ENCODE measurements at places on chromosomes 1 and 21.

DNA sequence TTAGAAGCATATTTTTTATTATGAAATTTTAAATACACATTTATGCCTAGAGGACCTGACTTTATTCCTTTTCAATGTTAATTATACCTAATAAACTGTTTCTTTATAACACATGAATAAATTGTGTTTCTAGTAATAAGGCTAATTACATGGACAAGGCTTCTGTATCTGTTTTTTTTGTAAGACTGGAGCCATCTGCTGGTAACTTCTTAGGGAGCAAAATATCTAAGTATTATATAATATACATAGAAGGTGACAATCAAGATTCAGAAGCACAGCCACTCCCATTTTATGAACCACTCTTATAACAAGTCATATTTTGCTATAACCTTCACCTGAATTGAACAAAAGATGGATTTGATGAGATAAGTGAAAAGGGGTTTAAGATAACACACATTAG, 84.2 kb downstream of the LBR start:
- no peak for DNase-seq

GRCh38 chr1:61254634-61255357, 172.4 kb downstream of the NFIA start:
- DNase-seq = no peak

DNA sequence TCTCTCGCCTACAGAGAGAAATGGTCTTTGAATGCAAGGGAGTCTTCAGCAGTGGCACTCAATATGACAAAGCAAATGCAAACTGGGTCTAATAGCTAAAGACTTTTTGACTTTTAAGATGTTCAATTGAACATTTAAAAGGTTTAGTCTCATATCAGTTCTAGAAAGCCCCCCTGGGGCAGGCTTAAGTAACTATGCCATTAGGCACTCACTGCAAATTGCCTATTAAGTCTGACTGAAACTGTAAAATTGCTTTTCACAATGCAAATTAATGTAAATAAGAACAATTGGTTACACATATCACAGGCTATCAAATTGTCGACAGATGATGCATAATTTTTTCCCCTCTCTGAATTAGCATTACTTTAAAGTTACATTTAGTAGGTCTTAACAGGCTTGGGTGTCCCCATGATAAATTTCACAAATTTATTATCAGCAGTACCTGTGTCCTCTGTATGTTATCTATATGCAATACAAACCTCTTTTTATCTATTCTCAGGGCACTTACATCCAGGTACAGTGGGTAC, 329.1 kb downstream of the LRRIQ3 start:
- no peak for DNase-seq

DNA sequence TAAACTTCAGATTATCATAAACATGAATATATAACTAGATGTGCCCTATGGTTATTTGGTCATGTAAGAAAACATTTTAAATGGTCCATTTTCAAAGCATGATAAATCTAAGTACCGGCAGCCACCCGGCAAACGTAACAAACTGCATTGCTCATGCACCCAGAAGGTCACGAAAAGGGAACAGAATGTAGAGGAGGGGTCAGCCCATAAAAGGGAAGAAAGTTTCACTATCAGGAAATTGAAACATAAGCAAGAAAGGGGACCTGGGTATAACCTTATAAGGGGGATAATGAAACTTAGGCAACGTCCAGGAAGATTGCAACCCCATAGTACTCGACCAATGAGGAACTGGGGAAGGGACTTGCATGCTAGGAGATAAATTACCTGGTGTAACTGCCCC, 421.2 kb upstream of the ZRANB2 start:
- DNase-seq = no peak

GRCh38 chr1:197469620-197470210, 201.7 kb downstream of the CRB1 start:
- DNase-seq = no peak

- DNase-seq = no peak
Measured at GRCh38 chr1:1609822-1610485, 5.3 kb upstream of the MIB2 start.

DNA sequence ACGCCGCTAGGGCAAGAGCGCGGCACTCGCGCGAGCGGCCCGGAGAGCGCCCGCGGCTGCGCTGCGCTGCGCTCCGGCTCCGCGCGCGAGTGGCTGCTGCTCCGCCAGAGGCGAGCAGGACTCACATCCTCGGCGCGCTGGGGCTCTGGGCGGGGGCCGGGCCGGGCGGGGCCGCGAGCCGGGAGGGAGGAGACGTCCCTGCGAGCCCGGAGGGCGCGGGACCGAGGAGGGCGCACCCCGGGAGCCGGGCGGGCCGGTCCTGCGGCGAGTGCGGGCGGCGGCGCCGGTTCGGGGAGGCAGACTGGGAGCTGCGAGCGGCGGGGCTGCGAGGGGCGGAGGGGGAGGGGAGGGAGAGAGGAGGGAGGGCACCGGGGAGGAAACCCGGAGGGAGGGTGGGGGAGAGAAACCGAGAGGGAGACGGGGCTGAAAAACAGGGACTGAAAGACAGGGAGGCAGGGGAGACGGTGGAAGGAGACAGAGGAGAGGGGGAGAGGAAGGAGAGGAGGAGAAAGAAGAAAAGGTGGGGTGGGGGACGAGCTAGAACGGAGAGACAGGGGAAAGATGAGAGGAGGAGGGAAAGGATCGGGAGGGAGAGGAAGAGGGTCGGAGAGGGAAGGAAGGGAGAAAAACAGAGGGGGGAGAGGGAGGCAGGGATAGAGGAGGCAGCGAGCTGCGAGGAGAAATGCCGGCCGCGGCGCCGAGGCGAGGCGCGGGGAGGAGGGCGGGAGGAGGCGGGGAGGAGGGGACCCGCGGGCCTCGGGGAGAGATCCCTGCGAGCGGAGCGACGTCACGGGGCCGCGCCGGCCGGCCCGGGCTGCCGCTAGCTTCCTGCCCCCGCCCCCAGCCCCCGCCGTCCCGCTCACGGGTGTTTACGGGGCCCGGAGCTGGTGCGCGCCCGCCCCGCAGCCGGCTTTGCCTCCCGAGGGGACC, at the start of gene CAMK2N1:
Gene CAMK2N1 (minus strand): TSS at position 684 of the 930 bp plus-strand sequence. CDS start 831 bp downstream, outside the sequence.
- no peak for DNase-seq

GRCh38 chr1:50066806-50067205, 41.9 kb upstream of the ELAVL4 start:
- DNase-seq = no peak

- DNase-seq = no peak
Measured at GRCh38 chr1:213925531-213926182, 62.1 kb upstream of the PROX1 start.

GRCh38 chr1:61568460-61569302, 156.3 kb downstream of the TM2D1 start:
- DNase-seq = no peak

DNA sequence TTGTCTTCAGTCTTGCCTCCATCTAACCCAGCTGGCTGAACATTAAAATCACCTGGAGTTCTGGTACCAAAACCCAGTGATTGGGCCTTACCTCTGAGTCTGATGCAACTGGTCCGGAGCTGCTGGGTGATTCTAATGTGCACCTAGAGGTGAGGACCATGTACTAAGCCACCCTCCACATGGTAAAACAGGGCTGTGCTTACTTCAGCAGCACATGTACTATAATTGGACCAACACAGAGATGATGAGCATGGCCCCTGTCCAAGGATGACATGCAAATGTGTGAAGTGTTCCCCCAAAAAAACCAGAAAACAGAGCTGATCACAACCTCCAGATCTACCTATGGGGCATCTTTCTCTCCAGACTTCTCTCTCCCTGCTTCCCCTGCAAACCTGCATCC, 37.0 kb downstream of the ELK4 start:
- DNase-seq = no peak

DNA sequence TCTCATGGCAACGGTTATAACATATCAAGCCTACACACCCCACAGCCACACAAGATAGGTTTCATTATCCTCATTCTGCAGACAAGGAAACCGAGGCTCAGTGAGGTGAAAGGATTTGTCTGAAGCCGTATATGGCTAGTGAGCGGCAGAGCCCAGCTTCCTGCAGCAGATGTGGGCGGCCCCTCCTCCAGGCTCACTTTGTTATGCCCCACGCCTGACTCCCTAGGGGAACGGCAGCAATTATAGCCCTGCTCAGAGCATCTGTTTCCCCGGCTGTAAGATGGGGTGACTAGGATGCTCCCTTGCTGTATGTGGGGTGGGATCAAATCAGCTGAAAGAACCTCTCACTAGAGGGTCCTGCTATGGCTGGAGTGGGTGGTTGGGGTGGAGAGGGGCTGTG, 22.1 kb downstream of the GRHL3 start:
- DNase-seq = no peak

DNA sequence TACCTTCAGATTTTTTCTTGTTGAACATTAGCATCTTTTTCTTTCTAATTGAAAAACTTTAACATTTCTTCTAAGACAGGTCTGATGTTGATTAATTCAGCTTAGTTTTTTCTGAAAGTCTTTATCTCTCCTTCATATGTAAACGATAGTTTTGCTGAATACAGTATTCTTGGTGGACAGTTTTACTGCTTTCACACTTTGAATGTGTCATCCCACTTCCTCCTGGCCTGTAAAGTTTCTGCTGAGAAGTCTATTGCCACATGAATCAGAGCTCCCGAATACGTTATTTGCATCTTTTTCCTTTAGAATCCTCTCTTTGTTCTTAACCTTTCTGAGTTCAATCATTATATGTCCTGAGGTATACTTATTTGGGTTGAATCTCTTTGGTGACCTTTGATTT, 344.2 kb downstream of the OLFM3 start:
- no peak for DNase-seq

GRCh38 chr1:110123224-110123623, 11.0 kb downstream of the UBL4B start:
- DNase-seq = no peak

DNA sequence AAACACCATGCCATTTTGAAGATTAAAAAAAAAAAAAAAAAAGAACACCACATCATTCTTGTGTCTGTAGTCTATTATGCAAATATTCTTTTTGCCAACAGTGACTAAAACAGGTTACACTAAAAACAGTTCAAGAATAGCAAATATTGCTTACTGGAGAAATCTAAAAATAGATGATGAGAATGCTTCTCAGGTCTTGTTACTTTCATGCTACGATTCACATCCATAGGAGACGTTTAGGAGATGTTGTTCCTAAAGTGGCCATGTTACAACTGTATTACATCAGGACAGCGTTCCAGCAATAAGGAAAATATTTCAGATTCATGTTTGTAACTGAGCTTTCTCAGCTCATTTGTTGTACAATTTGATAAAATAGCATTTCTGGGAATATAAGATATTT, 32.3 kb downstream of the RAB3GAP2 start:
- DNase-seq = no peak

GRCh38 chr1:15064217-15064929, 89.2 kb upstream of the TMEM51 start:
- no peak for DNase-seq

DNA sequence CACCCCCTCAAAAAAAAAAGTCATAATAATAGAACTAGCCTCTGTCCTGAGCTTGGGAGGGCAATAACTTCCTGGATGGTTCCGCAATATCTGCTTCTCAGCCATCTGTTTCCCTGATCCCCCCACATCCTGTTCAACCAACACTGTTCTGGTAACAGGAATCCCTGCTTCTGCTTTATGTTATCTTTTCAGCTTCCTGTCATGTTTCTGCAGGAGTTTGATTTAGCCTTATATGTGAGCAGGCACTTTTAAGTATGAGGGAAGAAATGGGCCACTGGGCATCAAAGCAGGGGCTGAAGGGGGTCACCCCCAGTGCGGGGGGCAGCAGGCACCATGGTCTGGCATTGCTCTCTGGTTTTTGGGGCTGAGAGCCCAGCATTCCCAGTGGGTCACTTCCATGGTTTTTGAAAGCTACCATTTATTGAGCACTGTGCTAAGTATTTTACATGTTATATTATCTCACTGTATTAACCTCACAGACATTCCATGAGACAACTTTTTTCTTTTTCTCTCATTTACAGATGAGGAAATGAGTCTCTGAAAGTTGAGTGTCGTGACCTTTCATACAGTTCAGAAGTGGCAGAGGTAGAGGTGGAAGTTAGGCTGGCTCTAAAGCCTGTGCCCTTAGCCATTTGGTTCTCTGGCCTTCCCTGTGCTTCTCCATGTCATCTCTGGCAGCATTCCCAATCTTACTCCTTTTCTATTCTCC, 61.9 kb downstream of the DNTTIP2 start:
- no peak for DNase-seq

DNA sequence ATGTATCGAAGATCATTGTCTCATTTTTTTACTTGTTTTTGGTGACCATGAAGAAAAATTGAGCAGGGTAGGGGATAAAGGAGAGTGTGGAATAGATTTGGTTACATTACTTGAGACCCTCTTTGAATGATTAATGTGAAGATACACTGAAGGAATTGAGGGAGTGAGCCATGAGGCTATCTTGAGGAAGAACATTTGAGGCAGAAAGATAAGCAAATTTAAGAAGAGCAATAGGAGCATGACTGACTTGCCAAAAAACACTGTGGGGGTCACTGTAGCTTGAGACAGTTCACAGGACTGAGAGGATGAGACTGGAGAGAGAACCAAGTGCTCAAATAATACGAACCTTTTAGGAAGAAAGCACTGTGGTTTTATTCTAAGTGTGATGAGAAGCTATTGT, 43.1 kb upstream of the PTPRC start:
- DNase-seq = no peak

DNA sequence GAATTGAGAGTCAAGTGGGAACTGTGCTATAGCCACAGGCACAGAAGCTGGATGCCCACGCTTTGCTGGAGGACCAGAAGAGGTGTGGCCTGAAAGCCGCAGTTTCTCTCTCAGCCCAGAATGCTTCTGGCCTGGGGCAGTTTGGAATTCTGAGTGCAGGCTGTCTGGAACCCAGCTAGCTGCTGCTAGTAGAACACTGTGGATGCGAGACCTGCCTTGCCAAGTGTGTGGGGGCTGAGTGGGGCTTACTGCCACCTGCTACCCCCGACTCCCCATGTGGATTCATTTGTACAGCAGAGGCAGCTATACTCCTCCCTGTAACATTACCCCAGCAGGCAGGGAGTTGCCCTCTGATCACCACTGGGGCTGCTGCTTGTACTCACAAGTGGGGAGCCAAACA, 12.2 kb downstream of the ADAMTS1 start:
- no peak for DNase-seq

DNA sequence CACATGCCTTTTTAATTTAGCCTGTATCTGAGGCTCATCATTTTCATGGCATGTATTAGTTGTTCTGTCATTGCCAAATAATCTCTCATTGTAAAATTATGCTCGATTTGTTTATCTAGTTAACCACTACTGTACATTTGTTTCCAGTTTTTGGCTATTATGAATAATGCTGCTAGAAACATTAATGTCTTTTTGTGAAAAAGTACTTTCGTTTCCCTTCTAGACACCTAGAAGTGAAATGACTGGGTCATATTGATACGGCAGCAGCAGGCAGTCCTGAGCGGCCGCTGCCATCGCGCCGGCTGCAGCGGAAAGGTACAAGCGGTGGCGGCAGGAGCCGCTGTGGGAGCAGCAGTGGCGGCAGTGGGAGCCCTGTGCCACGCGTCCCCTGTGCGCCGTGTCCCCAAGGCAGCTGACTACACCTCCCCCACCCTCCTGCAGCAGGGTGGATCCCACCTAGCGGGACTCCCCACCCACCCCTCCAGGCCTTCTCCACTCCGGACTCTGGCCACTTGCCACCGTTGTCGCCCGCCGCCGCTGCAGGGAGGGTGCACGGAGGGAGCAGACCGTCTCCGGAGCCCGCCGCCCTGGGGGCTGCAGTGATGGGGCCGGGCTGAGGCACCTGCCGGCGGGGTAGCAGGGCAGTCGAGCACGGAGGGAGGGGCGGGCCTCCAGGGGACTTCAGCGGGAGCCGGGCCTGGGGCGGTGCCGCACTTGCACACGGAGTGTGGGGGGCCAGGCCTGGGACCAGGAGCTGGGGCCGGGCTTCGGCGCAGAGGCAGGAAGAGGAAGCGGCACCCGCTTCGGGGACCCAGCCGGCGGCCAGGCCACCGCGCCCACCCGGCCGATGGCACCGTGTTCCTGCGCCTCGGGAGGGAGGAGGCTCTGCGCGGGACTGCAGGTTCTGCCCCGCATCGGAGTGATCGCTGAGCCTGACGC, 66.8 kb upstream of the RGS7 start:
- peak; percentile 22 for DNase-seq

Data from amygdala (tissue), 56 donors.